ENCODE measurements at places on chromosomes 3 and 15.

GRCh38 chr3:136070953-136071949, 105.7 kb downstream of the PPP2R3A start:
- peak; percentile 38 for DNase-seq

DNA sequence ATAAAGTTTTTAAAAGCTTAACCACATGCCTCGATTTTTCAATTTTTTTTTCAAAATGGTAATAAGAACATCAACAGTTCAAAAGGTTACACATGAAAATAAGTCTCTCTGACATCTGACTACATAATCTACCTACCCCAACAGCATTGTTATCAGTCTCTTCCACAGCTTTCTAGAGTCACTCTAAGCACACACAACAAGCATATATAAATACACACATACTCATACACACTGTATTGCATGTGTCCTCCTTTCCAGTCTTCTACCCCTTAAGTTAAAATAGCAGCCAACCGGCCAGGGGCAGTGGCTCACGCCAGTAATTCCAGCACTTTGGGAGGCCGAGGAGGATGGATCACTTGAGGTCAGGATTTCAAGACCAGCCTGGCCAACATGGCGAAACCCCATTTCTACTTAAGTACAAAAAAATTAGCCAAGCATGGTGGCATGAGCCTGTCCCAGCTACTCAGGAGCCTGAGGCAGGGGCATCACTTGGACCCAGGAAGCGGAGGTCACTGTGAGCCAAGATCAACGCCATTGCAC, 12.2 kb downstream of the TBL1XR1 start:
- no peak for DNase-seq

DNA sequence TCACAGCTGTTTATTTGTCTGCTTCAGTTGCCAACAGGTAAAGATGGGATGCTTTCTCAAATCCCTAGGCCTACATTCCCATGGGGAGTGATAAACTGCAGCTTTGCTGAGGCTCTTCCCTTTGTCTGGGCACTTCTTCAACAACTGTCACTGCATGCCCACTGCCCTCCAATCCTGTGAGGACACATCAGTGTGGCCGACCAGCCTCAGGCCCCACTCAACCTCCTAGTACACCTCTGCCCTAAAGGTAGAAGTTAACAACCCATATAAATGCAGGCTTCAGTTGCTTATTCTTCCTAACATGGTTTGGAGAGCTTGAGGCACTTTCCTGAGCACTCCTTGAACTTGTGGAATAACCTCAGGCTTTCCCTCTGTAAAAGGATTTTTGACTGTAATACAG, 49.6 kb downstream of the ROPN1B start:
- no peak for DNase-seq

GRCh38 chr15:42576040-42576594, 711 bp downstream of the STARD9 start:
- DNase-seq: peak; percentile 7

GRCh38 chr3:174329321-174329720, 529.8 kb upstream of the NAALADL2 start:
- DNase-seq: peak; percentile 49

GRCh38 chr3:38345879-38346586, 552 bp upstream of the XYLB start:
- no peak for DNase-seq

GRCh38 chr3:87625876-87626275, 349.5 kb upstream of the POU1F1 start:
- peak; percentile 37 for DNase-seq

GRCh38 chr15:41584636-41585126, 25.7 kb downstream of the TYRO3 start:
- peak; percentile 5 for DNase-seq

Data from astrocyte of the spinal cord (primary cell).